ENCODE measurements at places on chromosomes 5 and 9.

DNA sequence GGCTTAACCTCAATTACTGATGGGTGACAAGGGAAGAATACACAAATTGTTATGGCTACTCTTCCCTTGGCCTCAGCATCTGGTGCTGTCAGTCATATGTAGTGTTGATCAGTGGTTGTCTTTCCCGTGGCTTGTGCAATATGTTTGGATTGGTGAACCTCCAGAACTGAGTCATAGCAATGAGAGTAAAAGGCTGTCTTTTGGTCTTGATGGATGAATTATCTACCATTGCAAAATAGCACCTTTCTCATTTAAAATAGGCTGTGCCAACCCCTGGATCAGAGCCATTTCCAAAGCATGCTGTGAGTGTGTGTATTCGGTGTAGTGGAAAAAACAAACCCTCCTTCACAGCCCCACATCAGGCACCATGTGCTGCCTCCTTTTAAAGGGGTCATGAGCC lies 14.6 kb upstream of the F2R start:
- no peaks in the 10 kb centered on the region for H3K4me1 ChIP-seq
- no peak for DNase-seq
- H3K27ac ChIP-seq: no peak overlapping the region
- H3K27me3 ChIP-seq: no peaks in the 10 kb centered on the region
- no peaks in the 10 kb centered on the region for H3K36me3 ChIP-seq

- no peaks in the 10 kb centered on the region for H3K36me3 ChIP-seq
- no peaks in the 10 kb centered on the region for H3K27me3 ChIP-seq
- no peak overlapping the region for H3K4me3 ChIP-seq
- no peak overlapping the region for H3K27ac ChIP-seq
- no peaks in the 10 kb centered on the region for H3K4me1 ChIP-seq
These were observed 29.9 kb downstream of the LPAR1 start for GRCh38 chr9:111008158-111009075.

DNA sequence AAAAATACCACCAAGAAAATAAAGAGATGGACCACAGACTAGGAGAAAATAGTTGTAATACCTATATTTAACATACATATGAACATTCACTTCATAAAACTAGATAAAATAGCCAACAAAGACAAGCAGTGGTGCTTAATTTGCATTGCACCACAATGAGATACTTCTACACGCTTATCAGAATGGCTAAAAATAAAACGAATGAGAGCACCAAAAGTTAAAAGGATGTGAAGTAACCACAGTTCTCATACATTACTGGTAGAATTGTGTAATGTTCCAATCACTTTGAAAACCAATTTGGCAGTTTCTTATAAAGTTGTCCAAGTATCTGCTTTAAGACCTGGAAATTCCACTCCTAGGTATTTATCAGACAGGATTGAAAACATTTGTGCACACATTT lies 198.9 kb upstream of the SGCD start:
- no peaks in the 10 kb centered on the region for H3K27me3 ChIP-seq
- no peak overlapping the region for H3K4me3 ChIP-seq
- H3K36me3 ChIP-seq: no peaks in the 10 kb centered on the region
- H3K27ac ChIP-seq: no peak overlapping the region
- DNase-seq: no peak

GRCh38 chr5:52656569-52657246 lies 131.0 kb upstream of the ITGA1 start:
- DNase-seq: no peak
- no peaks in the 10 kb centered on the region for H3K27me3 ChIP-seq
- H3K36me3 ChIP-seq: no peaks in the 10 kb centered on the region
- H3K4me3 ChIP-seq: no peak overlapping the region
